CD14-positive monocyte (primary cell): ENCODE measurements at places on chromosomes 6 and 20.

- DNase-seq, result no peak
These were observed 156.8 kb upstream of the GRIK2 start for GRCh38 chr6:101236709-101237108.

DNA sequence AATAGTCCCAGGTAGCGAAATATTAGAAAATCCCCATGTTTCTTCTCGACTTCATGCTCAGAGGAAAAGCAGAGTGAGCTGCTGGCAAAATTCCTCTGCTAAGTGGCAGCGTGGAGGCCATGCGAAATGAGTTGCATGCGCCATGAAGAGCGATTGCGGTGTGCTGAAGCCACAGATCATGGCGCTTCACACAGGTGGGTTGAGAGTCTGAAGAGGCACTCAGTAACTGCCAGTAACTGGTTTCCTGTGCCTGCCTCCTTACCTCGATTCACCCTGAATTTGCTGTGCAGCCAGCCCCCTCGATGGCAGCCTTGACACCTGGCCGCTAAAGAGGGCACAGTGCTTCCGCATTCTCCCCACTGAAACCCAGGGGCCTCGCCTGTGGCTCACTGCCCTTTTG, 301.5 kb downstream of the NRN1 start:
- DNase-seq, result no peak

GRCh38 chr20:61889659-61890058, 176.0 kb downstream of the TAF4 start:
- DNase-seq, result no peak

GRCh38 chr6:28782113-28782673, 141.6 kb downstream of the TRIM27 start:
- no peak for DNase-seq

- DNase-seq, result no peak
These were observed 76.7 kb downstream of the RREB1 start for GRCh38 chr6:7184502-7184901.

GRCh38 chr20:58708246-58708931, 15.8 kb downstream of the NPEPL1 start:
- DNase-seq, result peak; percentile 2

- DNase-seq, result no peak
These were observed 242.9 kb downstream of the CDH4 start for GRCh38 chr20:61494763-61495575.

- no peak for DNase-seq
These were observed 26.0 kb upstream of the CLVS2 start for GRCh38 chr6:122969999-122970533.

DNA sequence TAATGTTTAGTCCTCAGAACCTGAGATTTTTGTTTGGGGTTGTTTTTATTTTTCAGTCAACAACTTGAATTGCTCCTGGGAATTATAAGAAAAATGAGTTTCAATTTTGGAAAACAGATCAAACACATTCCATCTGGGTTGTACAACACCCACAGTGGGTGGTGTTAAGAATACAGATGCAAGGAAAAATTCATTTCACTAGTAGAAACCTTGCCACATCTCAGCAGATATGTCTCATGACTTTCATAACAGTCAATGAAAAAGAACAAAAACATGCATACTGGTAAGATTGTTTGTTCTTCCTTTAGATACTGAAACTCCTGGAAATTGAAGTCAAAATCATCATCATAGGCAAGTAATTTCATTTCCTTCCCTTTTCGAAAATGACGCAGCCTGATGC, 78.9 kb downstream of the MOXD1 start:
- no peak for DNase-seq

GRCh38 chr20:18007534-18008292, 38.9 kb downstream of the MGME1 start:
- DNase-seq, result no peak

DNA sequence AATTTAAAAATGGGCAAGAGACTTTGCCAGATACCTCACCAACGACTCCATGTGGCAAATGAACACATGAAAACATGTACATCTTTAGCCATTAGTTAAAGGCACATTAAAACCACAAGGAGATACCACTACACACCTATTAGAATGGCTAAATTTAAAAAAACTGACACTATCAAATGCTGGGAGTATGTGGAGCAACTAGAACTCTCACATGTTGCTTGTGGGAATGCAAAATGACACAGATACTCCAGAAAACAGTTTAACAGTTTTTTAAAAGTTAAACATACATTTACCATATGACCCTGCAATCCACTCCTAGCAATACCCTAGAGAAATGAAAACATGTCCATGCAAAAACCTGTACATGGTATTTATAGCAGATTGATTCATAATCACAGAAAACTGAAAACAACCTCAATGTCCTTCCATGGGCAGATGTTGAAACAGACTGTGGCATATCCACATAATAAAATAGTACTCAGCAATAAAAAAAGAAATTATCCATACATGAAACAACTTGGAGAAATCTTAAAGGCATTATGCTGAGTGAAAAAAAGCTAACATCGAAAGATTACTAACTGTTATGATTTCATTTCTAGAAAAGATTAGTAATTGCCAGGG, 1.9 kb downstream of the RAB23 start:
- DNase-seq, result no peak

- DNase-seq, result no peak
These were observed 554.7 kb upstream of the SLC35B3 start for GRCh38 chr6:8990075-8990474.

DNA sequence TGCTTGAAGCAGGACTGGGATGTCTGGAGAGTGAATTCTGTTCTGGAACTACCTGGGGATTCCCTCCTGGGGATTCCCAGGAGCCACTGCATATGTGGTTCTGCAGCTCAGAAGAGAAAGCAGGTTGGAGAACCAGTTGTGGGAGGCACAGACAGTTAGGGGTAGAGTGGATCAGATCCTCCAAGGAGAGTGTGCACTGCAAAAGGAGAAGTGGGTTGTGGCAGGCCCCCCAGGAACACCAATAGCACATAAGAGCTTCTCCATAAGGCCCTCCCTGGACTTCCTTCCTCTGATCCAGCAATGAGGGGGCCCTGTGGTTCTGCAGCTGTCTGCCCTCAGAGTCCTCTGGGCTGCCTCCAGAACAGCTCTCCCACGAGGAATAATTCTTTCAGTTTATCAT, 369.2 kb upstream of the CNR1 start:
- DNase-seq, result peak; percentile 9

GRCh38 chr20:46006022-46006705, 2.5 kb upstream of the MMP9 start:
- DNase-seq, result peak; percentile 55

- DNase-seq, result no peak
These were observed 112.1 kb downstream of the LY86 start for GRCh38 chr6:6700407-6701270.

DNA sequence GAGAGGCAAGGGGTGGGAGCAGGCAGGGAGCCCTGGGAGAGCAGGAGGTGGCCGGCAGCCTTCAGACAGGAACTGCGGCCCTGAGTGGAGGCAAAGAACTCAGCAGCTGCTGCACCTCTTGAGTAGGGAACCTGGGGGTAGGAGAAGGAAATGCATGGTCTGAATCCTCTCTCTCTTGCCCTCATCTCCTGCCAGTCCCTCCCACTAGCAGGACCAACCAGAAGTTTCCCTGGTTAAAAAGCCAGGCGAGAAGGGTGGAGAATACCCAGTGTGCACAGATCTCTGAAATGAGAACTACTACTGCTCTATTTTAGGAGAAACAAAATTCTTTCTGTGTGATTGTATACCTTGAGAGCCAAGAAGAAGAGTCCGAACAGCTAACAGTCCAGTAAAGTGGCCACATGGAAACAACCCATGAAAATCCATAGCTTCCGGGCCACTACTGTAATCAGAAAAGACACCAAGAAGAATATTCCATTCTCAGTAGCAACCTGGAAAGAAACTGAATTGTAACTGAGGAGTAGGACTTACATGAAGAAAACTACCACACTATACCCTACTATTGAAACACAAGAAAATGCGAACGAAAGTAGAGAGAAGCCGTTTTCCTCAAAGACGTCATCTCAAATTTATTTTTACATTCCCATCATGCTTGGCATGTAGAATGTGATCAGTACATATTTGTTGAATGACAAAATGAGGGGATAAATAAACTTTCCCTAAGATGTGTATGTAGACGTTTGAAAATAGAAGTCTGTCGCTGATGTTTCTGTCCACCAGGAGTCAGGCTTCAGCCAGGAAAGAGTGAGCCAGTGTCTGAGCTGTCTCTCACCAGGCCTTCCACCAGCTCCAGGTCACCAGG, 25.6 kb downstream of the WRNIP1 start:
- DNase-seq, result peak; percentile 81

DNA sequence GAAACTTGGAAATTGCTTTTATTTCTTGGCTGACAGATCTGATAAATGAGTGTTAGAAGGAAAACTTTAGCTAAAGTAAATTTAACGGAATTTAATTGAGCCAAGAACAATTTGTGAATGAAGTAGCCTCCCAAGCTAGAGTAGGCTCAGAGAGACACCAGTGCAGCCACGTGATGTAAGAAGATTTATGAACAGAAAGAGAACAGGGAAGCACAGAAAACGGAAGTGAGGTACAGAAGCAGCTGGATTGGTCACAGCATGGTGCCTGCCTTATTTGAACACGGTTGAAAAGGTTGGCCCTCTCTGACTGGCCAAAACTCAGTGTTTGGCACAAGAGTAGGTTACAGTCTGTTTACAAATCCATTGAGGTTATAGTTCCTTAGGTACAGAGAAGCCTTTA, 29.5 kb upstream of the IFNGR1 start:
- DNase-seq, result peak; percentile 87

DNA sequence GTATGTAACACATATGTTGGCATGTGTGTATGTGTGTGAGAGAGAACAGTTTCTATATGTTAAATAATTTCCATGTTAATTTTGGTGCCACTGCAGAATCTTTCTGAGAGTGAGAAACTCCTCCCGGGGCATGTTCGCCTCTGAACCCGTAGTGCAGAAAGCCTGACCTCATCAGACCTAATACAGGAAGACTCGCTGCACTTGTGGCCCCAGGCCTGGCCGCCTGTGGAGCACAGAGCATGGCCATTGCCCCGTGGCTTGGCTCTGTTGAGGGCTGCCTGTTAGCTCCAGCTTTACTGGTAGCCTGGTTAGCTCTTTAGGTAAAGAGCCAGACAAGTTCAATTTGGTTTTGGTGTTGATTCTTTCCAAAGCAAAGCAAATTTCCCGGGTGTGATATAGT, 25.5 kb downstream of the FARS2 start:
- no peak for DNase-seq

GRCh38 chr6:9745966-9746365, 668.9 kb downstream of the TFAP2A start:
- DNase-seq, result no peak

GRCh38 chr6:109503327-109504224, 20.6 kb upstream of the ZBTB24 start:
- no peak for DNase-seq

GRCh38 chr6:31877651-31878161, 1.1 kb downstream of the SLC44A4 start:
- no peak for DNase-seq

- DNase-seq, result no peak
These were observed 64.3 kb upstream of the PAK5 start for GRCh38 chr20:9903048-9903655.

- DNase-seq, result peak; percentile 48
These were observed 215.0 kb upstream of the PLCB4 start for GRCh38 chr20:8853805-8854338.

GRCh38 chr20:16050366-16050765, 522.9 kb downstream of the KIF16B start:
- DNase-seq, result no peak

GRCh38 chr20:40813708-40814630, 124.9 kb upstream of the MAFB start:
- no peak for DNase-seq

DNA sequence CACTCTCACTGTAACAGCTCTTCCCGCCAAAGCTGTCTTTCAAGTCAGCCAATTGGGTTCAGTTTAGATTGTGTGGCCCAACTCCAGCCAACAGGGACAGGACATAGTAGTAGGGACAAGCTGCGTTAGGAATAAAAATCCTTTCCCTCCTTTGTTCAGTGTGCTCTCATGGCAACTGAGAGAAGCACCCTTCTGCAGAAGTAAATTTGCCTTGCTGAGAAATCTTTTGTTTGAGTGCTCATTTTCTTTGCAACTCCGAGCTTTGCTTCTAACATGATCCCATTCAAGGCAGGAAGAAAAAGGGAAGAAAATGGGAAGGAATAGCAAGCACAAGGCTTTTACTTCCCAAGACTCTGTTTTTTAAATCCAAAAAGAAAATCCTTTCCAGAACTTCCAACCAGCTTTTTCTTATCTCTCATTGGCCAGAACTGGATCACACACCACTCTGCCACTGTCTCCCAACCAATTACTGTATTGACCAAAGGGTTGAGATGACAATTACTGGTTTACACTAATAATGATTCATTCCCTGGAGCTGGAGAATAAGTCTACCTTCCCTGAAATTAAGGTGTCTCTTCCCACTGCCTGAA, 52.7 kb downstream of the STX11 start:
- DNase-seq, result no peak

DNA sequence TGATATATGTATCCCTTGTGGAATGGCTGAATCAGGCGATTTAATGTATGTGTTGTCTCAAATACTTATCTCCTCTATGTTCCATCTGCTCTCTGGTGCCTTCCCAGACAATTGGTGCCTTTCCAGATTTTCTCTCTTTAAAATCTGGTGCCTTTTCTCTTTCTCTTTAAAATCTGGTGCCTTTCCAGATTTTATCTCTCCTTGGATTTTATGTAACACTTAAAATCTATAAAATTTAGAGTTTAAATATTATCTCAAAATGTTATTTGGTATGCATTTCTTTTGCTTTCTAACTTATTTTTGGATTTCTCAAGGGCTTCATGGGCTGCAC, 116.3 kb downstream of the KIF13A start:
- no peak for DNase-seq

DNA sequence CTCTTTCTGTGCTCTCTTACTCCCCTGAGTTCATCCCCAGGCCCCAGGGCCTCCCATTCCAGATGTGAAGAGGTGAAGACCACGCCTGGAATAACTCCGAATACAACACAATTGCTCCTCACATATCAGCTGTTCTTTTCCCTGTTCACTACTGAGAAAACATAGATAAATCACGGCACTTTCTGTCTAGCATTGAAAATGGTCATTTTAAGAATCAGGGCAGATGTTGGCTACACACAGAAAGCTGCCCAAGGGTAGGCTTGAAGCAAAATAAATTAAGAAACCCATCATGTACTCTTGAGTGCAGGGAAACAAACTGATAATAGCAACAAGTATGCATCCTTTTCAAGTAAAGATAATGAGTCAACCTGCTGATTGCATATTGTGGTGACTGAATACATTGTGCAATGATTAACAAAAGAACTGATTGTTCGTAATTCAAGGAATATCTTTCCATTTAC, 382.5 kb downstream of the PRKN start:
- DNase-seq, result no peak

- no peak for DNase-seq
These were observed 13.4 kb upstream of the GMNN start for GRCh38 chr6:24761193-24761835.

- peak; percentile 45 for DNase-seq
These were observed 101.8 kb downstream of the PHACTR1 start for GRCh38 chr6:12818324-12818723.

GRCh38 chr6:76701610-76702009, 629.1 kb upstream of the IMPG1 start:
- no peak for DNase-seq

DNA sequence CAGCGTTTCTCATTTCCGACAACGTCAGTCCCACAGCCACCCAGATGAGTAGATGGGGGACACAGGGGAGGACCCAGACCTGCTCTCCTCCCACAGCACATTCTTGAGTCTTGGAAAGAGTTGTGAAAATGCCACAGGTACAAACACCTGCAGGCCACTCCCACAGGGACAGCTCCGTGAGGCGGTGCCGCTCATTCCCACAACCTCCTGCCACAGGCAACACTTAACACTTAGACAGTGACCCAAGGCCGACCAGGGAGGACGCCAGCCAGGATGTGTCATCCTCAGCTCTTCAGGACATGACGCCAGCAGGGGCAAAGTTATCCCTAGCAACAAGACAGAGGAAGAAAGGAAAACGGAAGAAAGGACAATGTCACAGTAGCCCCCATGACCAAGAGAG, 22.9 kb upstream of the HLA-B start:
- no peak for DNase-seq
